ENCODE measurements at places on chromosomes 5 and 9.

DNA sequence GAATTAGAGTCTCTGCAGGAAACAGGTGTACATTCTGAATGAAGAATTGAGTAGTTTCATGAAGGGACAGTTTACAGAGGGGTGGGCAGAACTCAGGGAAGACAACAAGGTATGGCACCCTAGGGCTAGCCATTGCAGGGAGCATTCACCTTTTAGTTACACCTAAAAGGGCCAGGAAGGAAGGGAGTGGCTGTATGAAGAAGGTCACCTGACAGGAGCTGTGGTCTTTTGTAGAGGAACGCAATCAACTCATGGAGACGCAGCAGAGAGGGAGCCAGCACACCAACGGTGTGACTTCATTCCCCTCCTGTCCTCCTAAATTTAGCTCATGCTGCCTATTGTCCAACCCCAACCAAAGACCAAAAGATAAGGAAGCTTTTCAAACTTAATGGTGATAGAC is 12.7 kb upstream of the ZCCHC7 start:
- DNase-seq, result no peak

- DNase-seq, result no peak
Observed at GRCh38 chr5:1856596-1857255, 26.0 kb downstream of the IRX4 start.

GRCh38 chr9:70791936-70792335 is 329.5 kb downstream of the TRPM3 start:
- no peak for DNase-seq

DNA sequence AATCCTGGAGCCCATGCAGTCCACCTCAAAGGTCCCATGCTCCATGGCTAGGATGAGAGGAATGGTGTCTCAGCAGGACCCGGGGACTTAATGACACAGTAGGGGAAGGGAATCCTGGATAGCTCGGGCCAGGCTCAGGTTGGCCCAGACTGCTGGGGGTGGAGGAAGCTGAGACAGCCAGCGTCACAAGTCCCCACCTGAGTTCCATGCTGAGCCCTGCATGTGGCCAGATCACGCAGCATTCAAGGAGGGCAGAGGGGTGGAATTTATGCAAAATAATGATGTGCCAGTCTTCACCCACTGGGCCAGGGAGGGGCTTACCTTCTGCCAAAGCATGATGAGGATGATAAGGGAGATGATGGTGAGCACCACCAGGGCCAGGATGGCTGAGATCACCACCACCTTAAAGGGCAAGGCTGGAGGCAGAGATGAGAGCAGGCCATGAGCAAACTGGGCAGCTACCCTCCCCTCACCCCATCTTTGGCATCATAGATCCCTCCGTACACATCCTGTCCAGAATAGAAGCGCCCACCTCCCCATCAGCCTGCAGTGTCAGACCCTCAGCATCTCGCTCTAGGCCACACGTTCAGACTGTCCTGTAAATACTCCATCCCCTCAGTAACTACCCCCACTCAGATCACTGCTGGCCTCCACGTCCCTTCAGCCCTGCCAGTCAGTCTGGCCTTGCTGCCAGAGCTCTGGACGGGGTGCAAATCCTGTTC is 29.3 kb downstream of the PDGFRB start:
- no peak for DNase-seq

- peak; percentile 83 for DNase-seq
Observed at GRCh38 chr9:93132946-93133680, 938 bp downstream of the NINJ1 start.

DNA sequence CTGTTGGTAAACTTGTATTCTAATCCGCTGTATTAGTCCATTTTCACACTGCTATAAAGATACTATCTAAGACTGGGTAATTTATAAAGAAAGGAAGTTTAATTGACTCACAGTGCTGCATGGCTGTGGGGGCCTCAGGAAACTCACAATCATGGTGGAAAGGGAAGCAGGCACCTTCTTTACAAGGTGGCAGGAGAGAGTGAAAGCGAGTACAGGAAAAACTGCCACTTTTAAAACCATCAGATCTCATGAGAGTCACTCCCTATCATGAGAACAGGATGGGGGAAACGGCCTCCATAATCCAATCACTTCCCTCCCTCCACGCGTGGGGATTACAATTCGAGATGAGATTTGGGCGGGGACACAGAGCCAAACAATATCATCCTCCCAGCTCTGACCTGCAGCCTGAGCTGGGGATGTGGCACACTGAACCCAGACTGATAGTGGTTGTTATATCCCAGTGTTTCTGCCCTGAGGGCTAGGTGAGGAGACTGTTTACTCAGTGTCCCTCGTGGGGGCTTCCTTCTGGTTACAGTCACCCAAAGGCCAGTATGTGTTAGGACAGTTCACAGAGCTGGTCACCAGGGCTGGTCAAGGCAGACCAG is 488.3 kb downstream of the KDM4C start:
- no peak for DNase-seq

DNA sequence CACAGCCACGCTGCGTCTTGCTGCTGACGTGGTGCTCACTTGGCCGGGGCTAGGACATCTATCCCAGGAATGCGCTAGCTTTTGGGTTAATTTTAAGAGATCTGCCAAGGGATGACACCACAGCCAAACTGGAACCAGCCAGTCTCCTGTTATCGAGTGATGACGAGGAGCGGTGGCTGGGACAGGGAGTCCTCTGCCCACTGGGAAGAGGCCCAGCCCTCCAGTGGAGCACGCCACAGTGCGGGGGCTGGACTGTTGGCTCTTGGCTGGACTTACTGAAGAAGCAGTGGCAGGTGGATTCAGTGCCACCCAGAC is 55.1 kb upstream of the PHYKPL start:
- no peak for DNase-seq

GRCh38 chr5:41817625-41818301 is 52.5 kb downstream of the OXCT1 start:
- no peak for DNase-seq

GRCh38 chr5:148542812-148543211 is 111.5 kb downstream of the HTR4 start:
- DNase-seq, result no peak

DNA sequence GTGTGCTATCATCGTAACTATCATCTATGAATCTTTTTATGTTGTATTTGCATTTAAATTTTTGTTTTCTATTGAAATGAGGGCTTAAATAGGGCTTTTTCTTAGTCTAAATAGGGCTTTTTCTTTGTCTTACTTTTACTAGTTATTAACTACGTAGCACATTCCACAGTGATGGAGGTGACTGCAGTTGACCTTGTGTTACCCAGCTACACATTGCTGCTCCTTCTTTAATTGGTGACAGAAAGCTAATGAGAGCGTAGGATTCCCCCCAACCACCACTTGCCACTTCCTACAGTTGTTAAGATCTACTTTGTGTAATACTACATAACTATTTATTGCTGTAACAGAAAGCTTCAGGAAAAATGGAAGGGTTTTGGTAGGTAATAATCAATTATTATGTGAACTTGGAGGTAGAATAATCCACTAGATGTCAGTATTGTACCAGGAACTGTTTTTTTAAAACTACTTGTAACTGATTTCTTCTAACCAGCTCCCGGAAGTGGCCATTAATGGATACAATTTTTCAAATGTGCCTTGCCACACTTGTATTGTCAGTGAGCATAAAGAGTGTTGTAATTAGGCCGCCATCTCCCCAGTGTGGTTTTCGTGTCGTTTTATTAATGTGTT is 18.0 kb downstream of the MTRR start:
- DNase-seq, result no peak

DNA sequence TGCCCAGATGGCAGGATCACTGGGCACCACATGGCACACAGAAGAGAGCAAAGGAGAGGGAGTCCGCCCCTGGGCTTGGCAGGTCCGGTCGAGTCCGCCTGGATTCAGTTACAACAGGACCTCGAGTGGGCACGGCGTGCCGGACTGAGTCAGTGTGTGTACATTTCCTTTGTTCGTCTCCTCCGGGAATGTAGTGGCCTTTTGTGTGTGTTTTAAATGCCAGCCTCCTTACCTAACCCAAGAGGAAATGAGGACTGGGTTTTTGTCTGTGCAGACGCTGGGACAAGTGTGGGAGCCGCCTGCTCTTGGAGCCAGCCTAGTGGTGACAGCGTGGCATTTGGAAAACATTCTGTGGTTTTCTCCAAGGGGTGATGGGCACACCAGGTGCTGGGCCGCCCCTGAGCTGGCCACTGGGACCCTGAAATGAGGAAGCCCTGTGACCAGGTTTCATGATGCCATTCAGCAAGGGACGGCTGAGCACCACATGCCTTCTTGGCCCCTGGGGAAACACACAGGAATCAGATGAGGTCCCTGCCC is 9.6 kb downstream of the NEK6 start:
- no peak for DNase-seq

GRCh38 chr5:35832762-35833161 is 23.9 kb upstream of the IL7R start:
- DNase-seq, result no peak

DNA sequence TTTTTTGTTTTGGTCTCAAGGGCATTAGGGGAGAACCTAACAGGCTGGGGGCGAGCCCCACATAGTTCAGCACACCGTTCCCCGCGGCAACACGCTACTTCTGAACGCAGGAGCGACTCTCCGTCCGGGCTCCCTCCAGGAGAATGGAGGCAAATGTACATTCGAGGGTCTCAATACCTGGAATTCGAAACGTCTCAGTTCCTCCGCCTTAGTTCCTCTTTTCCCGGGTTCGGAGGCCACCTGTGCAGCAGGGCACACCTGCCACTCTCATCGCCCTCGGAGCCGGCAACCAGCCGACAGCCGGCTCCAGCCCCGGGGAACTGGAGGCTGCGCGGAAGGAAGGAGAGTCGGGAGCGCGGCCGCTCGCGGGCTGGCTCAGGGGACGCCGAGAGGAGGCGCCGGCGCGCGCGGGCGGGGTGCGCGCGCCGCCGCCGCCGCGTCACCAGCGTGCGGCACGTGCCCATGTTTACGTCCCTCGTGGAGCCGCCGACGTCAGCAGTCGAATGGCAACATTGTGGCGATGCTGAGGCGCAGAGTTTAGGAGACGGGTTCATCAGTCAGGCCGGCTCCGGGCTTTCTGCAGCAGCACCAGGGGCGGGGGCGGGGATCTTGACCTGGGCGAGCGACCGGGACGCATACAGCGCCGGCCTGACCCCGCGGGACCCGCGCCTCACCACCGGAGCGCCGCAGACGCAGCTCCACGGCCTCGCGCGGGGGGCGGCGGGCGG is at the start of gene JMY:
Gene JMY (plus strand): TSS at position 498 of the 728 bp plus-strand sequence. CDS start 520 bp downstream, outside the sequence.
- peak; percentile 86 for DNase-seq

- no peak for DNase-seq
Observed at GRCh38 chr9:116298878-116299391, 145.3 kb downstream of the PAPPA start.

DNA sequence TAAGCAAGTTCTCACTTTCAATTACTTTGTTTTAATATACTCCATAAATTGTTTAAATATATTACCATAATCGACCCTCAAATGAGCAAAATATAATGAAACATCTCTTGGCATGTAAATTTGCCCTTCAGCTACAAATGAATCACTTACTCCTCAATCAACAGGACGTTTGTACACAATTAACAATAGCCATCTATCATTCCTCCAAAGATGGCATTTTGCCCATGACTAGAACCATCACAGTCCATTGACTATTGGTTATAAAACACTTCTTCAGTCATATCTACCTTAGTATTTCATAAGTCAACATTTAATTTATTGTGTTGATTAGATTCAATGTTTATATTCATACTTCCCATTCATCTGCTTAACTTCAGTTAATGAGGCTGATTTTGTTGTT is 127.2 kb downstream of the CTNND2 start:
- no peak for DNase-seq

DNA sequence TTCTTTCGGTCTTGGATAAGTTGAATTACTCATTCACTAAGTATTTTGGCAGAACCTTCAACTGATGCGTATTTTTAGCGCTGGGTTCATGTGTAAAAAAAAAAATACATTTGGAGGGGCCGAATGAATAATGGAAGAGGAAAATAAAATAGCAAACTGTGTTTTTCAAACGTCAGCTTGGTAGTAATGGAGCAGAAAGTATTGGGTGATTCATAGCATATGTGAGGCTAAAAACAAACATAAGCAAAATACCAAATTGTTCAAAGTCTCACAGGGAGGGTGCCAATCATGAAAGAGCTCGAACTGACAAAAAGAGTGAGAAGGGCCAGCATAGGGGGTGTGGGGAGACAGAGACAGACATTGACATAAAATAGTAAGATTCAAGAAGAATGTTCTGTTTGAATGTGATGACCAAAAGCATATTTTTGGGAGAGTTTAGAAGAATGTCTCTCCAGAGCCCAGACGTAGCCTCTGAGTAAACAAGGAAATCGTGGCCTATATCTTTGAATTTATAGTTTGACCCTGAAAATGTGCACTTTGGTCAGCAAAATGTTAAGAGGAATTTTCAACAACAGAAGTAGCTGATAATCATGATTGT is 174.9 kb upstream of the HMHB1 start:
- DNase-seq, result no peak

DNA sequence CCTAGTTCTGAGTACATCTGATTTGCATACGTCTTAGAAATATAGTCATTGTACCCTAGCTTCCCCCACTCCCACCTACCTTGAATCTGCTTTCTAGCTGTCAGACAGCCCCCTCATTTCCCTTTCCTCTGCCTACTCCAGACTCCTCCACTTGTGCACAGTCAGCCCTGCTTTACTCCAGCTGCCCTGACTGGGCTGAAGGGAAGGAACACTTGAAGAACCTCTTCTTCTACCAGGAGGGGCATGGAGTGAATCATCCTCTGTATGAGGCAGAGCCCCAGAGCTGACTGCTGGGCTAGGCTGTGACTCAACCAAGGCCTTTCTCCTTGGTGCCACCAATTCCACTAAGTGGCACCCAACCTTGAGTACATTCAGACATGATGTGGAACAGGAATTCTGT is 18.1 kb upstream of the ZFR start:
- DNase-seq, result no peak

DNA sequence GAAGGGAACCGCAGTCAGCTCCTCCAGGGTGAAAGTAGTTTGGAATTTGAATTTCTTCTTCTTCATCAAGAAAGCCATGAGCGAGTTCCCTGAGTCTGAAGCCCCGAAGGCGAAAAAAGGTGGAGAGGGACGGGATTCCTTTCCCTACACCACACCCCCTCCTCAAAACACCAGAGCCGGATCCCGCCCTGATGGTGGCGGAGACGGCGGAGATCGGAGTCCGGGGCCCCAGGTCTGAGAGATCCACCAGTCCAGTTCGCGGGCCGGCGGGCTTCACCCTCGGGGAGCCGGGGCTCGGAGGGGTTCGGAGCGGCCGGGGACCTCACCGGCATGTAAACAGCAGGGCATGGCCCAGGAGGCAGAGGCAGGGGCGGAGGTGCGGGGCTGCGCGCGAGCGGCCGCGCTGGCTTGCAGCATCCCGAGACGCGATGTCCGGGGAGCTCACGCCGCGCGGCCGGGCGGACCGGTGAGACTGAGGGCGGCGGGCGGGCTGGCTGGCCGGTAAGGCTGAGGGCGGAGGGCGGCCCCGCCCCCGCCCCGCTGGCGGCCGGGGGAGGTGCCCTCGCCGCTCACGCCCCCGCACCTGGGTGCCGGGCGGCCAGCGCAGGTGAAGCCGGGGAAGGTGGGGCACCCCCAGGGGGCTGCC is 606 bp downstream of the EEIG1 start:
- peak; percentile 62 for DNase-seq

Measured in CD4-positive, alpha-beta T cell treated with Interleukin-1 beta for 1 hour (primary cell).